ENCODE measurements at places on chromosomes 1 and 21. TPM values are rescaled to one million over a fixed set of nuclear protein-coding genes. Genes with fewer than 3 reads are reported as not detected.

Gene CELA2B
- total RNA-seq = not detected

Gene ST6GALNAC5
- 1.2 TPM for total RNA-seq

- no peak for DNase-seq
Measured at GRCh38 chr1:8602471-8603219, 214.8 kb downstream of the RERE start.

GRCh38 chr1:63041660-63042059 lies 257.7 kb downstream of the ATG4C start:
- DNase-seq = no peak

GRCh38 chr21:45912611-45913417 lies 68.8 kb upstream of the COL6A1 start:
- DNase-seq = no peak
